ENCODE measurements at places on chromosomes 6 and 20.

DNA sequence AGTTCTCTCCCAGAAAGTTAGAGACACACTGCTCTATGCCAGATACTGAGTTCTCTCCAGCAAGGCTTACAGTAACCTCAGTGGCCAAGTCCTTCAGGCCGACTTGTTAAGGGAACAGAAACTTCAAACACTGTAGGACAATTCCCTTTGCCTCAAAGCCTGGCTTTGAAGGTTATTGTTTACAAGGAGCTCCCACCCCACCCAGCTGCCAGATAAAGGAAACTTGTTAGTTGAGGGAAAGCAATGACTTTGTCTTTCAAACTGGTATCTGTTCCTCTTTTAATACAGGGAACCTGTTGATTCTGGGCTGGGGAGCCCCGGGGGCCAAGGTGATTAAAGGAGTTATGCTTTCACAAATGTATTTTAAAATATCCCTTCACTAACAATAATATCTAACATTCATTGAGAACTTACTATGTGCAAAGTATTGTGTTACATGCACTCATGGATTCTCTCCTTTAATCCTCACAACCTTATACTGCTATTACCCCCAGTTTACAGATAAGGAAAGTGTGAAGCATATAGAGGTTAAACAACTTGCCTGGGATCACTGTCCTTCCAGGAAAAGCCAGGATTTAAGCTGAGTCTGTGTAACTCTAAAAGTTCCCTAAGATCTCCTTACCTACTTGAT is 27.6 kb upstream of the CDKN1A start:
- no peak for DNase-seq

GRCh38 chr6:3719462-3720308 is 31.8 kb downstream of the PXDC1 start:
- DNase-seq, result no peak

DNA sequence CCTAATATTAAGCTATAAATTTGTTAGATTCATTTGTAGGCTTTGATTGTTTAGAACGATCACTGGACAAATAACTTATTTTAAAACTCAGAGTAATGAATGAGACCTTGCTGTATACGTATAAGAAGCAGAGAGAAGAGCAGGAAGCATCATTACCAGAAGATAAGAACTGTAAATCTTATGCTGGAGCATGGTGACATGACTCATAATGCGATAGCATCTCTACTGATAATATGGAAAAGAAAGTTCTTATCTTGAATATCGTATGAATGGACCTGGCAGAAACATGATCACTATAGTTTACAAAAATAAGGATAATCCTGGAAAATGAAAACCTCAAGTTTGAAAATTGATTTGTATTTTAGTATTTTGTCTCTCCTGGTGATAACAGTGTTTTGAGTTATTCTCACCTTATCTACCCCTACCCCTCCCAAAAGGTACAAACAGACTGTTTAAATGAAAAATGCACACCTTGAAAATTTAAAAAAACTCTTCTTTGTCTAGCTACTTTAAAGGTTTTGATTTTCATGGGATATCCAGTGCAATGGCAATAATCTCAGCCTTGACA is 2.0 kb upstream of the ZSCAN26 start:
- DNase-seq, result no peak

DNA sequence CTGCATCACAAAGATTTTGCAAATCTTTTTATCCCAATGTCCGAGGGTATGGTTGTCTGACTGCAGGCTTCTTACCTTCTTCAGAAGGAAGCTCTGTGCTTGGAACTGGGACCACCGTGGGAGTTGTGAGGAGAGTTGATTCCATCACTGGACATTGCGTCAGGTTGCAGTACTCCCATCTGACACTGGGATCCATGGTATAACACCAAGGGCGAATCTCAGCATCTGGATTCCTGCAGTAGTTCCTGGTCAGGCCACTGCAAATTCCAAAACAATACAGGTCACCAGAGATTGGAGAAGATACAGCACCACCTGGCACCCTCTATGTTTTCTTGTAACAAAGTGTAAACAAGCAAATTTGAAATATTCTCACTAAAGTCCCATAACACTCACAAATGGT is 77.7 kb downstream of the LPA start:
- no peak for DNase-seq

DNA sequence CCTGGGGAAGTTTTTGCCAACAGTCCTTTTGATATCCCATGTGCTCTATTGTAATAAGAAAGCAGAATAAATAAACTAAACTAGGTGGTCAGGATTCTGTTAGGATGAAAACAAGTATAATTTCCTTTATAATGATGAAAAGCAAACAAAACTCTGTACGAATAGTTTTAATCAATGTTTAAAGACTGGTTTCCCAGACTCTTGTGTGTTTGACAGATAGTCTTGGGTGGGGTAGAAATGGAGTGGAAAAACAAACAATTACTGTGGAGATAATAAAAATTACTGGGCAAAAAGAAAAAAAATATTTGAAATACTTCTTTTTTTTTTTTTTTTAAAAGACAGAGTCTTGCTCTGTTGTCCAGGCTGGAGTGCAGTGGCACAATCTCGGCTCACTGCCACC is 152.1 kb upstream of the FLRT3 start:
- no peak for DNase-seq

DNA sequence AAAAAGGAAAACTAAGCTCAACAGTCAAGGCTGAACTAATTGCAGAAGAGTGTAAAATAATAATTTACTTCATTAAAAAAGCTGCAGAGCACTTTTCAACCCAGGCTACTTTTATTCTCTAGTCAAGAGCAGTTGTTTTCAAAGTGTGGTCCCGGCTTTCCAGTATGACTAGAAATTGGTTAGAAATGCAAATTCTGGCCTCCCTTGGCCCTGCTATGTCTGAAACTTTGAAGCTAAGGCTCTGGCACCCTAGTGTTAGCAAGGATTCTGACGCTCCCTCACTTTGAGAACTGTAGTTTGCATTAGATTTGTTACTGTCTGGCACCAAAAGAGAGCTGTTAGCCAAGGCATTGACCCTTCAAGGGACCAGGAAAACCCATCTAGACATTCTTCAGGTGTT is 9.5 kb upstream of the NXT1 start:
- DNase-seq, result no peak

DNA sequence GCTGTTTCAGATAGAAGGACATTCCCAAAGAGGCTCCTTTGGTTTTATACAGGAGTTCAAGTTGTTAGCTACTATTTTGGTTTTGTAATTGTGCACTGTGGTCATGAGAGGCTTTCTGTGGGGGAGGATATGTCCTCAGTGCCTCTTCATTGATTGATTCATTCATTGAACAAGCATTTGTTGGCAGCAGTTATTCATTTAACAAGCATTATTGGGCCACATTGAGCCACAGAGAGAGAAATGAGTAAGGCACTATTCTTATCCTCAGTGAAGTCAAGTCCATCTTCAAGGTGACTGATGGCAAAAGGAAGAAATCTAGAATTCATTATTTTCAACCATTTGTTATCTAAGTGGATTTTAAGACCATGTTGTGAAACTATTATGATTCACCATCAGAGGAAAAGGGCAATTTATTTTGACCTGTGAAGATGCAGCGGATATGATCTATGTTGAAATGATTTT is 697.2 kb upstream of the CITED2 start:
- DNase-seq, result no peak

- DNase-seq, result peak; percentile 46
These were observed 105.4 kb downstream of the PERP start for GRCh38 chr6:138001750-138002349.

- DNase-seq, result no peak
These were observed 36.6 kb downstream of the MGME1 start for GRCh38 chr20:18005170-18005989.

GRCh38 chr6:22716721-22717120 is 147.4 kb downstream of the HDGFL1 start:
- DNase-seq, result no peak

GRCh38 chr6:136956590-136957544 is 34.8 kb downstream of the SLC35D3 start:
- DNase-seq, result no peak

DNA sequence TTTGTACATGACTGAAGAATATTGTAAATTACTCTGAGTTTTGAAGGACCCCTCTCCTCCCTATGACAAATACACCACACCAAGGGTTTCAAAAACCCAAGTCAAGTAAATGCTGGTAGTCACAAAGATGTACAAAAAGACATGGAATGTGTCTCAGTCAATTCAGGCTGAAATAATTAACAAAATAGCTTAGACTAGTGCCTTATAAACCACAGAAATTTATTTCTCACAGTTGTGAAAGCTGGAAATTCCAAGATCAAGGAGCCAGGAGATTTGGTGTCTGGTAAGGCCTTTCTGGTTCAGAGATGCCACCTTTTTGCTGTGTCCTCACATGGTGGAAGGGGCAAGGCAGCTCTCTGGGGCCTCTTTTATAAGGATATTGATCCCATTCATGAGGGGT is 202.3 kb upstream of the RIN2 start:
- DNase-seq, result no peak

All from activated naive CD8-positive, alpha-beta T cell treated with anti-CD3 and anti-CD28 coated beads for 36 hours (primary cell).